ENCODE measurements at places on chromosomes 4 and X. TPM values are rescaled to one million over a fixed set of nuclear protein-coding genes. Genes with fewer than 3 reads are reported as not detected.

GAGE2A gene
- total RNA-seq: not detected

ODAPH gene
- total RNA-seq: 0.48 TPM

MYL5 gene
- 12.6 TPM for total RNA-seq

DNA sequence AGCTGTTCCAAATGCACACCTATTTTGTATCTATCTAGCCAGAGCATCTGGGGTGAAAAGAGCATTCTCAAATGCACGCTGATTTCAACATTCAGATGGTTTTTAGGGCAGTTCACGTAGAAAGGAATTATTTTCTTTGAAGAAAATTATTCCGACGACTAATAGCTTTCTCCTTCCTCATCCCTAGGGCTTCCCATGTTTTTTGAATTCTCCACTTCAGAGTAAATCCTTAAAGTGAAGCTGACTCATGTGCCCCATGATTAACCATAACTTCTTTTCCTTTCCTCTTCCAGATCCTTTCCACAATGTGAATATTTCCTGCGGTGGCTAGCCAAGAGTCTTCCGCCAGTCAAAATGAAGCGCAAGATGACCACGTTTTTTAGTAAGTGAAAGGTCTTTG is 86.7 kb upstream of the PDHA1 start:
- no peak overlapping the region for H3K4me3 ChIP-seq
- DNase-seq: no peak
- H3K36me3 ChIP-seq: no peaks in the 10 kb centered on the region
- H3K4me1 ChIP-seq: no peaks in the 10 kb centered on the region
- no peaks in the 10 kb centered on the region for H3K27me3 ChIP-seq

INTU gene
- total RNA-seq: 7.4 TPM

OTC gene
- total RNA-seq: 33.2 TPM

DNA sequence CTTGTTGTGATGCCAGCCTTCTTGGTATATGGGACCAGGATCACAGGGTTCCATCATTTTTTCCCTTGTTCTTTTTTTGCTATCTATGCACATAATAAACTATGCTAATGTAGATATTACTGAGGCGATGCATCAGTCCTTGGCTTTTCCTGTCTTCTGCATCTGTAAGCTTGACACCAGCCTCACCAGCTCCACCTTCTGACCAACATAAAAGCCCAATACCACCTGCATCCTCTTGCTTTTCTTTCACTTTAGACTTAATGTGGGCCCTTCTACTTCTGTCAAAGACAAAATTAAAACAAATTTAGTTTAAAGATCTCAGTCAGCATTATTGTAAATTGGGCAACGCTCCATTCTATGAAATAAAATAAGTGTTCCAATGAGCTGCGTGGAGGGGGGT is 1718.8 kb upstream of the PCDH10 start:
- H3K36me3 ChIP-seq: no peaks in the 10 kb centered on the region
- no peaks in the 10 kb centered on the region for H3K27me3 ChIP-seq
- H3K4me1 ChIP-seq: no peaks in the 10 kb centered on the region
- no peak overlapping the region for H3K4me3 ChIP-seq

DNA sequence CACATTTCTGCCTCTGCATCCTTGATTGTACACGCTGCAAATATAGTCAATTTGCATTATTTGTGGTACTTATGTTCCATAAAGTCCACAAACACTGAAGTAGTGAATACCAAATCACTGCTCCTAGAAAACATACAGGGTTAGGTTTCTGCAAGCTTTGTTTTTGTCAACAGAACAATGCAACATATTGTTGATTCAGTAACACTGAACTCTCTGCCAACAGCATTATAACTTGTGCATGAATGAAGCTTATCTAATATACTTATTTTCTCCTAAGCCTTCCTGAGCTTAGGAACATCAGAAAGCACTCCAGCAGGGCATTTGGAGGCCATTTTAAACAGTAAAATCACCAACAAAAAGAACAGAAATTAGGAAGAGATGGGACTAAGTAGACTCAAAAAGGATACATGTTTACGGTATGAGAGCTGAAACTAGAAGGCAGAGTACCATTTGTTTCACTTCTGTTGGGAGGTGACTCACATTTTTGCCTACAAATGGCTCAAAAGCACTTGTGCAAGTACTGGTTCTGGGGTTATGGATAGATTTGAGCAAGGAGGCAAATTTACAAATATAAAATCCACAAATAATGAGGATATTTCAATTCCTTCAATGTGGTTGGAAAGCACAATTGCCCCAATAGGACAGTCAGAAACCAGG is 14.1 kb downstream of the COX18 start:
- no peak for DNase-seq
- no peaks in the 10 kb centered on the region for H3K36me3 ChIP-seq
- H3K4me3 ChIP-seq: no peak overlapping the region
- no peak overlapping the region for H3K27ac ChIP-seq
- no peaks in the 10 kb centered on the region for H3K27me3 ChIP-seq
- no peaks in the 10 kb centered on the region for H3K4me1 ChIP-seq

DNA sequence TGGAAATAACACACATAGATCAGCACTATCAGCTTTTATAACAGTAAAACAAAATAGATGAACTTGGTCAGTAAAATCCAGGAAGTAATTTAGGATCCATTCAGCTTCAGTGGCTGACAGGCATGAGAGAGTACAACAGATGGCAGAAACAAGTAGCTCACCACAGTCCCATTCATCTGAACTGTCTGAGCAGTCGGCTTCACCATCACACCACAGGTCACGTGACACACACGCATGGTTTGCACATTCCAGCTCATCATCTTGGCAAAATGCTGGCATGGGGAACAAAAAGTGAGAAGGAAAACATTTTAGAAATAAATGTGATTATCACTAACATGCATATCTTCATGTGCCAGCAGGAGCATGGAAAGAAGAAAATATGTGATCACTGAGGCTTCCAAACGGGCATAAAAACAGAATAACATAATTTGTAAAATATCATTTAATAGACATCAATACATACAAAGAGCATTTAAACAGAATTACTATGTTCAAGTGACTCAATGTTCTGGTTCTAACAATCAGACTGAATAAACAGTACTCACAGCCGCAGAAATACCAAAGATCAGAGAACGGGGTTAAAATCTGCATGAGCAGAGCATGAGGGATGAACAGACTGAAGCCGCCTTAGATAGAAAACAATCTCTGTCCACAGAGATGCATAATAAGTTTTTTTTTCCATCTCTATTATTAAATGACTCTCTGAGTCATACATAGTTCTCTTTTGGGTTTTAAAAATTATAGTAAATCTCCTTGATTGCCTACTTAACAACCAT is 158.1 kb downstream of the ATP10D start:
- no peak overlapping the region for H3K4me3 ChIP-seq
- no peaks in the 10 kb centered on the region for H3K27me3 ChIP-seq
- DNase-seq: no peak
- H3K27ac ChIP-seq: no peak overlapping the region

DNA sequence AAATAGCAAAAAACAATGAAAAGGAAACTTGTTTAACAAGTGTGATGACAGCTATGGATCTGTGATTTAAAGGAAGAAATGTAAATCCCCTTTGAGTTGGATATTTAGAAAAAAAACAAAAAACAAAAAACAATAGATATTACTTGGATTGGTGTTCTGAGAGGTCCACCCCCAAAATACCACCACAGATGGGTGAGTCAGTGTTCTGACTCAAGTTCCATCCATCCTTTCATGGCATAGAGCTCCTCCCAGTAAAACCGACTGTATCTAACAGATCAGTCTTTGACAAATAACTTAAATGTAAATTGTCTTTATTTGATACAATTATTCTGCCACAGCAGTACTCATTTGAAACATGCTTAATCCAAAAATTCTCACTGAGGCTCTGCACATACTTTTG is 27.4 kb downstream of the TMPRSS11B start:
- H3K27ac ChIP-seq: no peak overlapping the region
- H3K36me3 ChIP-seq: no peaks in the 10 kb centered on the region

DNA sequence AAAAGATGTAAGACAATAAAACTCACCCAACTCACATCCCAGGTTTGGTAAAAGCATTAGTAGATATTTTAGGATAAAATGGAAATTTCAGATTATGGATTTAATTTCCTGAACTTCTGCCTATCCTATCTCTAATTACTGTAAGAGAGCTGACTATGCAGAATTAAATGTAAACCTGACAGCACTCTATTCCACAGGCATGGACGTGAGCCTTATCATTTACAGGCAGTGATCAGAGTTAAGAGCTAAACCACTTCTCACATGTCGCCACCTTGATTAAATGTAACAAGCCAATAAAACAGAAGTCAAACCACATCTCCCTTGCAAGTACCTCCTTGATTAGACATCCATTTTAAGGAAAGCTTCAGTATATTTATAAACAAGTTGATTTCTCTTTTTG is 97.5 kb upstream of the CBR4 start:
- H3K27ac ChIP-seq: no peak overlapping the region
- no peaks in the 10 kb centered on the region for H3K4me1 ChIP-seq
- no peak for DNase-seq
- H3K36me3 ChIP-seq: no peaks in the 10 kb centered on the region
- no peaks in the 10 kb centered on the region for H3K27me3 ChIP-seq

DNA sequence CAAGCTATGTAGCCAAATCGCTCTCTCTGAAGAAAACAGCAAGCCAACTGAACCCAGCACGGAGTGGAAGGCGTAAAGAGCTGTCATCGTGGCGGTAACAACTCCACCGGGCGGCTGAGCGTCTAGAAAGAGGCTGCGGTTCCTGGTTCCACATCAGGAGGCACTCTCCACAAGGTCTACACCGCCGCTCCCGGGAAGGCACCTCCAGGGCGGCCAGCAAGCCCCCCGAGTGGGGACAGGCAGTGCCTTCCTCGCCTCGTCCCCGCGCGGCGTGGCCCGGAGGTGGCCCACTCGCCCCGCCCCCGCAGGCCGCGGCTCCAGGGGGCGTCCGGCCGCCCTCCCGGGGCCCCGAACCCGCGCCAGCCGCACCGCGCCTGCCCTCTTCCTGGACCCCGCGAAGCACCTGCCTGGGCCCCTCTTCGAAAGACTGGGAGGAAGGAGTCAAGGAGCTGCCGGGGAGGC is 755 bp downstream of the KLHL8 start:
- H3K27ac ChIP-seq: peak overlapping the region; percentile 97
- peaks cover 7% of the 10 kb centered on the region for H3K4me1 ChIP-seq
- no peaks in the 10 kb centered on the region for H3K36me3 ChIP-seq
- peak overlapping the region; percentile 93 for H3K4me3 ChIP-seq
- peak; percentile 62 for DNase-seq

DNA sequence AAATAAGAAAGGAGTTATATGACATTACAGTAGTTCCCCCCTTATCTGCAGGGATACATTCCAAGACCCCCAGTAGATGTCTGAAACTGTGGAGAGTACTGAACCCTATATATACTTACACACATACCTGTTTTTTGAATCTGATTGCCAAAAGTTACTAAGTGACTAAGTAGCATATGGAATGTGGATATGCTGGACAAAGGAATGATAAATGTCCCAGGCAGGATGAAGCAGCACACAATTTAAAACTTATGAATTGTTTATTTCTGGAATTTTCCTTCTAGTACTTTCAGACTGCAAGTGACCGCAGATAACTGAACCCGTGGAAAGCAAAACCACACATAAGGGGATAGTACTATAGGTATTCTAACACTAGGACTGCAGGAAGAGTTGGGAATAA is 22.7 kb downstream of the UGDH start:
- H3K36me3 ChIP-seq: peaks cover 23% of the 10 kb centered on the region
- no peaks in the 10 kb centered on the region for H3K27me3 ChIP-seq

DNA sequence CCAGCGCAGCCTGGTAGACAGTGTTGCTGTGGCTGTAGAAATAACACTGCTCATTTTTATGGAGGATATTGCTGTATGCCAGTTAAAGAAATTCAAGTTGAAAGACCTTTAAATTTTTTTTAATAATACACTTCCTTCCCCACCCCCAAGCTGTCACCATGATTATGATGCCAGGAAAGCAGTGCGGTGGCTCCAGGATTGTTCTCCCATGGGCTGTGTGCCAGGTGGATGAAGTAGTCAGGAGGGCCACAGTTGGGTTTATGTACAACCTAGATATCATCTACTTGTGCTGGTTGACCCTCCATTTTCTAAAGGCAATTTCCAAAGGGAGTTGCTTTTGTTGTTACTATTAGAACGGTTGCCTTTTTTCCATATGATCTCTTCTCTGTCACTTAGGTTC is 136.6 kb downstream of the AFF1 start:
- no peak overlapping the region for H3K4me3 ChIP-seq
- H3K27me3 ChIP-seq: no peaks in the 10 kb centered on the region
- no peaks in the 10 kb centered on the region for H3K36me3 ChIP-seq
- H3K4me1 ChIP-seq: peaks cover 29% of the 10 kb centered on the region

TRIM61 gene
- not detected for total RNA-seq

DNA sequence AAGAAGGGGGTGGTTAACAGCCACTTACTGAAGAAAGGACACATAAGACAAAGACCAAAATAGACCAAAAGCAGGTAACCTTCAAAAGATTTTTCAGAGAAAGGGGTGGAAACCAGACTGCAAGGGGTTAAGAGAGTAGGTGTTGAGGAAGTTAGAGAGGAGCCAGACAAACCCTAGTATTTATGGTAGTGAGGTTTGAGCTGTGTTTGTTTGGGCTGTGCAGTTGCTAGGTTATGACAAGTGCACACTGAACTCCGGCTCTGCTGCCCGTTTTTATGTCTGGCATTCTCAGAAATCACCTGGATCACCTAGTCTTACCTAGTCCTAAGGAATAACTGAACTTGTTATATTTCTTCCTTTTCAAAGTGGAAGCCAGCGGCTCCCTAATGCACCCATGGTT is 22.9 kb upstream of the G3BP2 start:
- DNase-seq: peak; percentile 60
- H3K4me3 ChIP-seq: no peak overlapping the region
- H3K4me1 ChIP-seq: no peaks in the 10 kb centered on the region
- peak overlapping the region; percentile 65 for H3K27ac ChIP-seq

DNA sequence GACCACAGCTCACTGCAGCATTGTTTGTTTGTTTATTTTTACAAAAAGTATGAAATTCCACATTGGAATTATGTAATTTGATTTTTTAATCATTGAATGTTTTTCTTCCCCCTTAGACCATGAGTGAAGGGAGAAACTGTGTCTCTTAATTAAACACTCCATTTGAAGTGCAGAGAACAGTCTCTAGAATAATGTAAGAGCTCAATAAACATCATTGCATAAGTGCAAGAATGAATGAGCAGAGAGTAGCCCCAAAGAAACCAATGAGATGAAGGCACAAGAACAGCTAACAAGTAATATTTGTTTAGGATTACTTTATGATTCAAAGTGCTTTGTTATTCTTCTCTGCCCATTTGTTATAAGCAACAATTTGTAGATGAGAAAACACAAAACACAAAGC is 921.3 kb upstream of the LCORL start:
- H3K36me3 ChIP-seq: no peaks in the 10 kb centered on the region
- H3K4me1 ChIP-seq: no peaks in the 10 kb centered on the region
- H3K27ac ChIP-seq: no peak overlapping the region
- no peaks in the 10 kb centered on the region for H3K27me3 ChIP-seq

GRCh38 chr4:99815597-99816011 is 1.0 kb upstream of the DAPP1 start:
- peak; percentile 59 for DNase-seq
- no peak overlapping the region for H3K4me3 ChIP-seq
- H3K27ac ChIP-seq: peak overlapping the region; percentile 28
- H3K36me3 ChIP-seq: no peaks in the 10 kb centered on the region
- H3K4me1 ChIP-seq: no peaks in the 10 kb centered on the region

GRCh38 chr4:86961605-86962295 is 26.9 kb downstream of the AFF1 start:
- no peak overlapping the region for H3K4me3 ChIP-seq
- peak overlapping the region; percentile 14 for H3K27ac ChIP-seq
- peak; percentile 48 for DNase-seq

Measured in hepatocyte (in vitro differentiated cells).